H7 (cell line): ENCODE measurements at places on chromosomes 1 and 21.

DNA sequence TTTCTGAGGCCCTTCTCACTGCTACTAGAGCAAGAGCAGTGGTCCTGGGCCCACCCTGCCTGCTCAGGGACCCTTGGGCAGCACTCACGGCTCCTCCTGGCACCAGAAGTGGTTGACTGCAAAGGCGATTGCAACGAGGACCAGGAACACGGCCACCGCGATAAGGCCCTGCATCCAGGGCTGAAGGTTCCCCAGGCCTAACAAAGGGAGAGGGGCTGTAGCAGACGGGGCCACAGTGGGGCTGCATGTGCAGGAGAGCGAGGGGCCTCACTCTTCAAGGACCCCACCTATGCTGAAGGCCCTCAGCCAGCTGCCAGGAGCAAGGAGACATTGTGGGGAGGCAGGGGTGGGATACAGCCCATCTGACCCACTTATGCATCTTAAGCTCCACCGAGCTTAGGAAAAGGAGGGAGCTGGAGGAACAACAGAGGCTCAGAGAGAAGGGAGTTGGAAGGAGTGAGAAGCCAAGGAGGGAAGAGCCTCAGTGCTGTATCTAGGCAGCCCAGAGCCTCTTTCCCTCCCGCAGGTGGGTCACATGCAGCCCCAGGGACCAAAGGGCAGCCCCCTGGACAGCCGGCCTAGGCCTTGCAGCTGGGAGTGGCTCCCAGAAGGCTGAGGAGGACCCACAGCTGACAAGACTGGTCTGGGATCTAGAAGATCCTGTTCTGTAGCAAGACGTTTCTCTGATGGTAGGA lies 2.5 kb downstream of the PDZK1IP1 start:
- DNase-seq, result peak; percentile 19

GRCh38 chr1:100494393-100495084 lies 43.4 kb upstream of the GPR88 start:
- DNase-seq, result no peak

DNA sequence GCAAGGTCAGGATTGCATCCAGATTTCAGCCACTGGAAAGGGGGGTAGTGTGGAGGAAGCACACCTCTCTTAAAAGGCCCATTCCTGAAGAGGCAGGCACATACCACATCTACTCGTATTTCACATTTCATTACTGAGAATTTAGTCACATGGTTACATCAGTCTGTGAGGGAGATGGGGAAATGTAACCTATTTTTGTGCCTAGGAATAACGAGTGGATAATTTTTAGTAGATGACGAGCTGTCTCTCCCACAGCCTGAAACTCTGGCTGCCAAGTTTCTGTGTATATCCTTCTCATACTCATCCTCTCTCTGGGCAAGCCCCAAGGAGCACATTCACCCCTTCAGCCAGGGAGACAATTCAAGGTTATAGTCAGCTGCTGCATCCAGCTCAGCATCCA lies 10.3 kb upstream of the C21orf91 start:
- no peak for DNase-seq

DNA sequence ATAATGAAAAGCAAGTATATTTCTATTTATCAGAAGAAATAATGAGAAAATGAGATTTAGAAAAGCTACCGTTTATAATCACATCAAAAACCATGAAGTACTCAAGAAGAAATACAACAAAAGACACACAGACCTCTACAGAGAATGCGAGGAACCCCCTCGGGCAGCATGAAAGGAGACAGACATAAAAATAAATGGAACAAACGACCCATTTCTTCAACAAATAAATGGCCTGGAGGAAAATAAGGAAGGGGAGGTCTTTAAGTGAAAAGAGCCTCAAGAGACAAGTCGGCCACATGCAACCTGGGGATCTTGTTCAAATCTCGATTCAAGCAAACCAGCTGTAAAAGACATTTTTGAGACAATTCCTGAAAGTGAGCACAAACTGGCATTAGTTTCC lies 6.0 kb downstream of the CFAP74 start:
- DNase-seq, result no peak

DNA sequence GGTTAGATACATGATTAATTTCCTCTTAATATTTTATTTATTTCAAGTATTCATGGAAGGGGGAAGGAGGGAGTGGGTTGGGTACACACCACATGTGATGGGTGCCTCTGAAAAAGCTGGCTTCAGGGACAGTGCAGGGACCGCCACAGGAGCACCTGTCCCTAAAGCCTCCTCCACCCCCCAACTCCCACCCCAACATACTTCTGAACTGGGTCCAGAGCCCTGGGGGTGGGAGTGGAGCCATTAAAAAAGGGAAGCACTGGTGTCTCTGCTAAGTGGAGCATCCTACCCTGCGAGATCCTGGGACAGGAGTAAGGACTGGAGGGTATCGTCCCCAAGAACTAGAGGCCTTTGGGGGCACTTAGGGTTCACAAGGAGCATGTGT lies 5.6 kb upstream of the CLEC20A start:
- no peak for DNase-seq

DNA sequence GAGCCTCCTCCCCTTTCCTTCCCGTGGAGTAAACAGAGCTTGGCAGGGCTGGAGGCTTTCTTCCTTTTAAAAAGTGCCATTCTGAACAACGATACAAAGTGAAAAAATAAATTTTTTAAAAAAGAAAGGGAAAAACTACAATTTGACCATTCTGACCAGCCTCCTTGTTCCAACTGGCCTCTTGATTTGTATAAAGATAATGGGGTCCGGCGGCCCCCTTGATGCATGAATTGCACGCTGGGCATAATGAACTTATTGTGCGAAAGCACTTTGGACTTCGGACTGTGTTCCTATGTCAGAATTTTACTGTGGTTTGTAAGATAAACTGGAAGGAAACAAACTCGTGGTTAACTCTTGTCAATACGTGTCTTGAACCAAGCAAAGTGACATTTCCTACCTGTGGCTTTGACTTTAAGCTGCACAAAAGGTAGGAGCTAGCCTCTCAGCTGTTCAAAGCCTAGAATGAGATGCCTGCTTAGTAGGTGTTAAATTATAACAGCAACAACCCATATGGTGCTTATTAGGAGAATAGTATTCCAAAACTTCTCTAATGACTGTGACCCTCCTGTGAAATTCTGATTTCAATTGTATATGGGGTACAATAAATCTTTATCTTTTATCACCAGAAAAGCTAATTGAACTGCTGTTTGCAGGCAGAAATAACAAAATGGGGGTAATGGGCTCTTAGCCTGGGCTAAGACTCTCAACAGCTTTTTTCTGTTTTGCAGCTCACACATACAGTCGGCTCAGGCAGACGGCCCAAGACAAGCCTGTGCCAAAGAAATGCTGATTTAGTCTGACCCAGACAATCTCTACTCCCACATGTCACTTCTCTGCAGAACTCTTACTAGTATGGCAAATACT lies 9.3 kb downstream of the IRF2BP2 start:
- DNase-seq, result no peak

- DNase-seq, result peak; percentile 49
These were observed 15.4 kb upstream of the WASF2 start for GRCh38 chr1:27505420-27505680.

DNA sequence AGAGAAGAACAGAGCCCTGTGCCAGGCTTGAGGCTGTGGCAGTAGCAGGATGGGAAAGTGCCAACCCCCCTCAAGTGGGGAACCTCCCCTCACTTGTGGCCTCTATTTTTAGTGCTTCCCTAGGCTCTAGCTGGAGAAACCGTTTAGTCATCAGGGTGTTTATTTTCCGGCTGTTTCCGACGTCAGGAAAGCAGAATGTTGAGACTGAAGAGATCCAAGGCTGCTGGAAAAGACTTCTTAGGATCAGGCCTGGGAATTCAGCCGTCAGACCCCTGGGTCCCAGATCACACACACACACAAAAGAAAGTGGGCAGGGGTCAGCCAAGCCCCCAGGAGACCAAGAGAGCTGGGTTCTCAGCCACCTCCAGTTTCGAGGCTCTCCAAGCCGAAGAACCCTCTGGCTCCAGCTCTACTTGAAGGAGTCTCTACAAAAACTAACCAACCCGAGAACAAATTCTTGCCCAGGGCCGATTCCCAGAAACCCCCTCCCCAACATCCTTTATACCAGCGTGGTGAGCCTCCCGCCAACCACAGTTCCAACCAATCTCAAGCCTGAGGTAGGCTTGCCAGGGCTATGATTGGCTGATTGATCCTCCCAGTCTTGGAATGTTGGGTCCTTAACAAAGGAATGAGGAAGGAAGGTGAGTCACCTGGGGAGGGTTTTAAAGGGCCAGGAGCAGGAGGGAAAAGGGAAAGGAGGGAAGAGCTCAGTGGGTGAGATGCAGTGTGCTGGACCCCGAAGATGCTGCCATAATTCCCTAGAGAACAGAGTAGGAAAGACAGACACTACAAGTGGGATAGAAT lies 2.5 kb upstream of the MEF2D start:
- peak; percentile 93 for DNase-seq

- no peak for DNase-seq
These were observed 11.9 kb downstream of the PDE4B start for GRCh38 chr1:65804584-65804983.

DNA sequence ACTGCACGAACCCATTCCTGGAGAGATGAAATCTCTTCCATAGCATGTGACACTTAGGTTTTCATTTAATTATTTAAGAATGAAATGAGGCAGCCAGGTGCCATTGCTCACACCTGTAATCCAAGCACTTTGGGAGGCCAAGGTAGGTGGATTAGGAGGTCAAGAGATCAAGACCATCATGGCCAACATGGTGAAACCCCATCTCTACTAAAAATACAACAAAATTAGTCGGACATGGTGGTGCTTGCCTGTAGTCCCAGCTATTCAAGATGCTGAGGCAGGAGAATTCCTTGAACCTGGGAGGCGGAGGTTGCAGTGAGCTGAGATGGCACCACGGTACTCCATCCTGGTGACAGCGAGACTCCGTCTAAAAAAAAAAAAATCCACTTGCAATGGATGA lies 17.8 kb downstream of the L1TD1 start:
- no peak for DNase-seq

GRCh38 chr1:119655154-119655553 lies 7.1 kb upstream of the ZNF697 start:
- no peak for DNase-seq

DNA sequence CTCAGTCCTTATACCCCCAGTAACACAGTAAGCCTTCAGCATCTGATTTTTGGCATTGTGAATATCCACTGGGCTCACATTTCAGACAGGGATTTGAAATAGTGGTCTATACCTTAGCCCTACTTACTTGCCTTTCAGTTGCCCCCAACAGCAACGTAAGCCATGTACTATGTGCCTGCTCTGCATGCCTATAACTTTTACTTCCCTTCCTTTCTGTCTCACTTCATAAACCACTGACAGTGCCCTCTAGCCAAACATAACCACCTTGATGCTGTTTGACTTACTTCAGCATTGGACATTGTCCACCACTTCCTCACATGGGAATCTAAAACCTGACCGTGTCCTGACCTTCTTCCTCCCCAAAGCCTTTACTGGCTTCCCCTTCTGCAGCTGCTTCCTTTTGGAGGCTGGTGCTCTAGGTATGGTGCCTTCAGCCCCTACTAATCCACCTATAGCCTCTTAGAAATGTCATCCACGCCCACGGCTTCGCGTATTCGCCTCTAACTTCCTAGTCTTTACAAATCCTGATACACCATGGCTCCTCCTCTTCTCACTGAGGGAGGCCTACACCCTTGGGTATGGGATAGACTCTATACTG lies 3.6 kb upstream of the ZNF672 start:
- DNase-seq, result no peak

GRCh38 chr21:38422082-38422481 lies 76.2 kb downstream of the ERG start:
- no peak for DNase-seq

- DNase-seq, result no peak
These were observed 45.1 kb downstream of the TMEM53 start for GRCh38 chr1:44628962-44629756.

- DNase-seq, result no peak
These were observed 163.2 kb upstream of the CACYBP start for GRCh38 chr1:174836543-174836942.

- no peak for DNase-seq
These were observed 9.9 kb upstream of the HSPG2 start for GRCh38 chr1:21946836-21947587.

- DNase-seq, result no peak
These were observed 176.4 kb downstream of the RPS6KC1 start for GRCh38 chr1:213227458-213227857.

- no peak for DNase-seq
These were observed 65.7 kb downstream of the PLA2G4A start for GRCh38 chr1:186894415-186894814.

DNA sequence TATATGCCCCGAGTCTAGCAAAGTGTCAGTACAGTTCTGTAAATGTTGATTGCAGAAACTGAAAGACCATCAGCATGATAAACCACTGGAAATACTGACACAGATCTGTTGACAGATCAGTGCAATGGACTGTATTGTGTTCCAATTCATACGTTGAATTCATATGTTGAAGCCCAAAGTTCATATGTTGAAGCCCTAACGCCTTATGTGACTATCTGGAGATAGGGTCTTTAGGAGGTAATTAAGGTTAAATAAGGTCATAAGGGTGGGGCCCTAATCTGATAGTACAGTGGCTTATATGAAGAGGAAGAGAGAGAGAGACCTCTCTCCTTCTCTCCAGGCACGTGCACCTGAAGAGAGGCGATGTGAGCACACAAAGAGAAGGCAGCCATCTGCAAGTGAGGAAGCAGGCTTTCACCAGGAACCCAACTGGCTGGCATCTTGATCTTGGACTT lies 144.7 kb downstream of the MRPL39 start:
- no peak for DNase-seq

DNA sequence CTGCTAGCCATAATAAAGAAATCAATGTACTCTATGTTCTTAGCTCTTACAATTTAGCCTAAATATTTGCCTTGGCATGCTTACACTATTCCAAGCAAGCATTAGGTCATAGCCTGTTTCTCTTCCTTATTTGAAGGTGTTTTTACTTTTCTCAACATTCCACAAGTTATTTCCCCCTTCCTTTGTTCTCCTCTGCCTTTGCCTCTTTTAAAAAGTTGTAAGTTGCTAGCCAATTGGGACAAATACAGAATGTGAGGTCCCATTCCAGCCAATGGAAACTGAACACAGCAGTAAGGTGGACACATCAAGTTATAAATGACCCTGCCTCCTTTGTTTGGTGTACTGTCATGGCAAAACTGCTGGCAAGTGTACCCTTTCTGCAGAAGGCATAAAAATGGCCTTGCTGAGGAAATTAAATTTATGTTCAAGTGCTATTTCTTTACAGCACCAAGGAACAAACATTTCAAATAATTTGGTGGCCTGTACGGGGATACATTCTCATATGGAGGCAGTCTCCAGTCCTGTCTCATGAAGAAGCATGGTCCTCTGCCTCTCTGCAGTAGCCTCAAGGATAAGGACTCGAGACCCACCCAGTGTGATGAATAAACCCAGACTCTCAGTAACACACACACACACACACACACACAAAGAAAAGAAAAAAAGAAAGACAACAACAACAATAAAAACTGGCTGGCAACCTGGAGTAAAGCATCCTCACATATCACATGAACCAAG lies 28.8 kb upstream of the FMO1 start:
- DNase-seq, result no peak

- DNase-seq, result no peak
These were observed 26.6 kb upstream of the LRRN2 start for GRCh38 chr1:204711947-204712701.

DNA sequence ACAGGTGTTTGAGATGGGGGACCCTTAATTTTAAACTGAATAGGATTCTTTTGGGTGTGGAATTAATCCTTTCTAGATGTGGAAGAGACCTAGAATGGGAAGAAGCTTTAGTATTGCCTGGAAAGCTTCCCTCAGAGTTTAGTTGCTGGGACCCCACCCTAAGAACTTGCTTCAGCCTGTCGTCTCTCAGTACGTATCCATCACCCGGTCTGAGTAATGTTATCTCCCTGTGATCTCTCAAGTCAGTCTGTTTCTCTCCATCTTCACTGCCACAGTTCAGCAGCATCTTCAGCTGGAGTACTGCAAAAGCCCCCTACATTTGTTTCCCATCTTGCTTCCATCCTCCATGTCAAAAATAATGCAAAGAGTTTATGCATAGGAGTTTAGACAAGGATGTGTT lies 28.9 kb downstream of the CNST start:
- no peak for DNase-seq
